SW 1271 (cell line): ENCODE measurements at places on chromosomes 5 and 9.

GRCh38 chr9:136381311-136381710 lies 7.8 kb upstream of the CARD9 start:
- DNase-seq: no peak

DNA sequence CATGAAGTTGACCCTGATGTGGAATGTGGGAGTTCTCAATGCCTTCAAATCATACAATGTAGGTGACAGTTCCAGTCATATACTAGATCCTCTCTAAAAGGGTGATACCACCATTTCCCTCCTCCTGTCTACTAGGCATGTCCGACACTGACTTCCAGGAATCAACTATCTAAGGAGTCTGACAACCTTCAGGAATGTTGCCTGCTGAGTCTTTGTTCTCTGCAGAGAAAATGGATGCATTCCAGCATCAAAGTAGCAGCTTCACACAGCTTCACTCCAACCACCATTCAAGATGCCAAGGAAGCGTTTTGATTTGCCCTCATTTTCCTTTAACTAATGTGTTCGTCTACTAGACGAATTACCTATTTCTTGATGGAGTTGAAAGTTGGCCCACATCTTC lies 530.2 kb downstream of the EBF1 start:
- no peak for DNase-seq

- no peak for DNase-seq
These were observed 95.0 kb upstream of the DAP start for GRCh38 chr5:10856071-10856470.

DNA sequence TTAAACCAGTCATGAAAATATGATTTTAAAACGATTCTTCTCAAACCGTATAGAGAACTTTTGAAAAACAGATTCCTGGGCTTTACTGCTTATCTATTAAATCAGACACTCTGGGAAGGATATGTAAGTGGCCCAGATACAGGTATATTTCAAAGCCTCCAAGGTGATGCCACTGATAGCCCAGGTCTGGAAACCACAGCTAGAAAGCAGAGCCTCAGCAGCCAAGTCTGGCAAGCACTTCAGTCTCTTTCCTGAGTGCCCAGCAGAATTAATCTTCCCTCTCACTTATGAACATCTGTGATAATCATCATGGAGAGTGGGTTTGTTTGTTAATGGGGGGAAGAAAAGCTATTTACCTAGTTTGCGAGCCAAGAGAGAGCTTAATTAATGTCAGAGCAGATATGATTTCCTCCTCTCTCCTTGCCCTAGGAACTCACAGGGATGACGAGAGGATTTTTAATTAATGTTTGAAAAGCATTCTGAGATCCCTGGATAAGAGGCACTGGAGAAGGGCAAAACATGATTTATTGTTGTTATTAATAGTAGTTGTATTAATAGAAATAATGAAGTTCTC lies 368.4 kb downstream of the TLE1 start:
- no peak for DNase-seq

DNA sequence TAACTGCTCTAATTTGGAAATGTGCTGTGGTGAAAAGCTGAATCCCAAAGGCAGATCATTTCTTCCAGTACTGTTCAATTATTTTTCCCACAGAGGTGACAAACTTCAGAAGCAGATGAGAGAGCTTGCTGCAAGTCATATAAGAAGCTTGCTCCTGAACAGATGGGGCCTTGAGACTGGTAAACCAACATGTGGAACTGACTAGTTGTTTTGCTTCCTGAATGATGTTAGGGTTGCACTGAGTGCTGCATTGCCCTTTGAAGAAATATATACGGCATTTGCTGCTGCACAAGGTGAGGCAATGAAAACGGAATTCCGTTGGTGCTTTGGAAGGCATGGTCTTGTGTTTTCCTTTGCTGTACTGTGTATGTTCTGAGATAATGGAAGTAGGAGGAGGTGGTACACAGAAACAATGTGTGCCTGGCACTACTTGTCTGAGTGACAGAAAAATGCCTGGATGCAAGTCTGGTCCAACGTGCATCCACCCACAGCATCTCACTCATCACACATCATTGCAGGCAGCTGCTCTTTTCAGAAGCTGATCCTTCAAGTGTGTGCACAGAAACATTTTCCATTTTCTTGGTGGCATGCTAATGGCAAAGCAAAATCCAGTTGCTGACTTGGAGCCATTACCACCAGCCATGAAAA lies 76.9 kb downstream of the ANKH start:
- DNase-seq: no peak
